ENCODE measurements at places on chromosomes 6 and 20. TPM values are rescaled to one million over a fixed set of nuclear protein-coding genes. Genes with fewer than 3 reads are reported as not detected.
A peak's percentile ranks its signal among the peaks of the same experiment; 100 is the strongest.

The MPC1 gene
- total RNA-seq = 34.6 TPM

The SMIM13 gene
- 33.8 TPM for total RNA-seq

The BMP2 gene
- total RNA-seq = 0.26 TPM

- peak; percentile 29 for DNase-seq
Measured at GRCh38 chr6:4280707-4281106, 145.3 kb upstream of the ECI2 start.

- DNase-seq = no peak
Measured at GRCh38 chr6:94036024-94036423, 616.7 kb upstream of the EPHA7 start.
